ENCODE measurements at places on chromosomes 13 and 19.

DNA sequence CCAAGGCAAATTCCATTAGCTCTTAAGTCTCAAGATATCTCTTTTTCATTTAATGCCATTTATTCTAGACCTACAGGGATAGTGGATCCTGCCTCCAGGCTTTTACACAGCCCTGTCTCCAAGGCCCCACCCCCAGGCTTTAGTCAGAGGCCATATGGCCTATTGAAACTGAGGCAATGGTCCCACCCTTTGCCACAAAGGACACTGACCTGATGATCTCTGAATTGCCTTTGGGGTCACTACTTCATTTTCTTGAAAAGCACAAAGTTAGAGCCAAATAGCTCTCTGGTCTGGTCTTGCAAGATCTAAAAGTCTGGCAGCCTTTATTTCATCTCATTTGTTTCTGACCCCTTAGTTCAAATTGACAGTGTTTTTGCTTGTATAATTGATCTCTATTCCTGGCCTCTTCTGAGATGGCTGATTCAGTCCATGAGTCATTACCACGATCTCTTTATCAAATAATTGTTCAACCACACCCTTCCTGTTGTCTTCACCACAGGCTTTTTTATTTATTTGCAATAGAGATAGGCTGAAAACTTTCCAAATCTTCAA lies 209.8 kb downstream of the FGF14 start:
- no peak for DNase-seq

DNA sequence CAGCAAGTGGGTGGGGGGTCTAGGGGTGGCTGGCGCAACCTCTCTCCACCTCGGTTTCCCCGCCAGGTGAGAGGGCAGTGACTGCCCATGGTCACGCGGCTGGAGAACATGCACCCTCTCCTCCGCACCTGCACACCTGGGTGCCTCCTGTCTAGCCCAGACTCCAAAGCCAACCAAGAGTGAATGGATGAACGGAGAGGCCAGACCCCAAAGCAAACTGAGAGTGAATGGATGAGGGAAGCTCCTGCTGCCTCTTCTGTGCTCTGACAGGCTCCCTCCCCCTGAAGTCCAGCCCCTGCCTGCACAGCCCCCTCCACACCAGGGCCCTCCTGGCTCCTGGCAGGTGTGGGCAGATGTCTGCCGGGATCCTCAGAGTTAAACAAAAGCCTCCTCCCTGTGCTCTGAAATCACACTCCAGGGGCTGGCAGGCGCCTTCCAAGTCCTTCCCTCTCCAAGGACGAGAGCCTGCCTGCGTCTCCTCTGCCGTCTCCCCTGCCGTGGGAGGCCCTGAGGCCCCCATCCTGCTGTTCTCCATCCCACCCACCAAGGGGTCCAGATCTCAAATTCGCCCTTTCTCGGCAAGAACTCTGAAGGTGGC lies 2.2 kb downstream of the SBNO2 start:
- no peak for DNase-seq

- DNase-seq, result no peak
These were observed 1423.7 kb upstream of the PCDH20 start for GRCh38 chr13:62839338-62839737.

DNA sequence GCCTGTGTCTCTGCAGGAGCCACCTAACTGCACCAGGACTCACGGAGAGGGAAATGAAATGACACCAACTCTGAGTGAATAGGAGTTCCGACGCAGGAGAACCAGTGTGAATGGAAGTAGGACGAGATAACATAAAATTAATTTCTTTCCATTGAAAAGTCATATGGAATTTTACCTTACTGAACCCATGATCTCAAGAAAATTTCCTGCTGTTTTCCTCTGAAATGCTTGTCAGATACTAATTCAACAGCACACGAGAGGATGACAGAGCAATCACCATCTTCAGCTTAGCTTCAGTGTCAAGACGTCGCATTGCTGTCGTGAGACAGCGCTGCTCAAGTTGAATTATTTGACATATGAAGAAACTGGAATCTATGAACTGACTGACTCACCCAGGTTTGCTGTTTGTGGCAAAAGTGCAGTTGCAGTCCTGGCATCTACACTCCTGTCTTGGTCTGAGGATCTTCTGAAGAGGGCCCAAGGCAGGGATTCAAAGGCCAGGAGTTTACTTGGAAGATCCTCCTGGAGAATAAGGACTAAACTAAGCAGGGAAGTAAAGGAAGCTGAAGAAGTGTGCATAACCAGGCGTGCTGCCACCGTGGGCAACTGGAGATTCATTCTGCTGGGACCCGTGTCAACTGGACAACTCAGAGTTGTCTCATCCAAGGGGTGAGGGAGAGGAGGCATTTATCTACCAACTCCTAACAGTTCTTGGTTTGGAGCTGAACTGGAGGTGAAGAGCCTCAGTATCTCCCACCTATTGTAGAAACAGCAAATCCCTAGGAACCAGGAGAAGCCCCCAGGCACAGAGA lies 214.4 kb upstream of the IRS2 start:
- DNase-seq, result no peak

GRCh38 chr13:45269204-45269603 lies 68.4 kb upstream of the KCTD4 start:
- no peak for DNase-seq

- DNase-seq, result no peak
These were observed 38.4 kb upstream of the RNF113B start for GRCh38 chr13:98215508-98215907.

GRCh38 chr13:23966691-23967615 lies 69.7 kb upstream of the C1QTNF9B start:
- DNase-seq, result no peak

DNA sequence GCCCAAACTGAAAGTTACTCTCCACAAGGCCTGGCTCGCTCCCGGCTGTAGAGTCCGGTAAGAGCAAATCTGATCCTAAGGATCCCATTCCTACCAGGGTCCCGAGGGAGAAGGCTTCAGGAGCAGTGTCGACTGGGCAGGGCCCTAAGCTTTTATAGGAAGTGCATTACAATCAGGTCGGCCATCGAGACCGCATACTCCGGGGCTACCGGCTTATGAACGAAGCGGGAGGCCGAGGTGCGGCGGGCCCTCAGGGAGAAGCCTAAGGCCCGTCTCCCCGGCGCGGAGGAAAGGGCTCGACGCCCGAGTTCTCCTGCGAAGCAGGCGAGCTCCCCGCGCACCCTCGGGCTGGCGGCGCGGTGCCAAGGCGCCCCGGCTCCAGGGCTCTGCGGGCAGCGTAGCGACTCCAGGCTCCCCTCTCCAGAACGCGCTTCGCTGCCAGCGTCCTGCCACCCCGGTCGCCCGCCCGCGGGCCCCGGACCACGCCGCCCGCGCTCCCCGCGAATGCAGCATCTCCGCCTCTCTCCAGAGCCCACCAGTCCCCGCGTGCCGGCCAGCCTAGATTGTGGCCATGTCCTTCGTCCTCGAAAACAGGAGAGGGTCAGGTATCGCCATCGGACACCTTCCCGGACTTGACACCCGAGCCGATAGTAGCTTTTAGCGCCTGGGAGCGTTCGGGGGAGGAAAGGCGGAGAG lies 1.4 kb downstream of the EFNB2 start:
- no peak for DNase-seq

GRCh38 chr19:30253581-30253996 lies 118.6 kb upstream of the ZNF536 start:
- DNase-seq, result no peak

GRCh38 chr13:32354040-32354439 lies 38.7 kb downstream of the BRCA2 start:
- no peak for DNase-seq

GRCh38 chr13:65347420-65348030 lies 1882.6 kb downstream of the PCDH9 start:
- DNase-seq, result no peak

DNA sequence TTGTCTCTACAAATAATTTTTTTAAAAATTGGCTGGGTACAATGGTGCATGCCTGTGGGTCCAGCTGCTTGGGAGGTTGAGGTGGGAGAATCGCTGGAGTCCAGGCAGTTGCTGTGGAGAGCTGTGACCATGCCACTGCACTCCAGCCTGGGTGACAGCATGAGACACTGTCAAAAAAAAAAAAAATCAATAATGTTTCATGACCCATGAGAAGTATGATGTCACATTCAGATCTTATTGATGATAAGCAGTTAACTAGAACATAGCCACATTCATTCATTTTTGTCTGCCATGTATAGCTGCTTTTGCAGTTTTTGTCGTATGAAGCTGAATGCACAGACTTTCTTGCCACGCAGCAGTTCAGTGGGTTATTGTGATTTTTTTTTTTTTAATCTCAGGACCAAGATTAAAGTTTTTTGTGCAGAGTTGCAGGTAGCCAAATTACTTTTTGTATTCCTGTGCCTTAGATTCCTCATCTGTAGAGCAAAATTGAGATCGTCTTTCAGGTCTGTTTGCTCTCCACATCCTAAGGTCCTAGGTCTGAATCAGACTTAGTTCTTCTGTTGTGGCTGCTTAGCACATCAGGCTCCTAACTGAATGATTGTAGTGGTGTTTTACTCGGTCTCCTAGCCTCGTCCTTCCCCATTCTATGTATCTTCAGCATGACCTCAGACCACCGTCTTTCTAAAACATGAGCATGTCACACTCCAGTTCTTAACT lies 145.2 kb downstream of the GGACT start:
- no peak for DNase-seq

DNA sequence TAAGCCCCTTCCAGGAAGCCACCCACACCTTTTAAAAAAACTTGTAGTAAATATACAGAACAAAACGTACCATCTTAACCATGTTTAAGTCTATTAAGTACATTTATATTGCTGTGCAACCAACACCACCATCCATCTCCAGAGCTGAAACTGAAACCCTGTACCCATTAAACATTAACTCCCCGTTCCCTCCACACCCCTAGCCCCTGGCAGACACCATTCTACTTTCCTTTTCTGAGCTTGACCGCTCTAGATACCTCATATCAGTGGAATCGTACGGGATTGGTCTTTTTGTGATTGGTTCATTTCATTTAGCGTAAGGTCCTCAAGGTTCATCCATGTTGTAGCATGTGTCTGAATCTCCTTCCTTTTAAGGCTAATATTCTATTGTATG lies 13.0 kb upstream of the SPATA13 start:
- no peak for DNase-seq

DNA sequence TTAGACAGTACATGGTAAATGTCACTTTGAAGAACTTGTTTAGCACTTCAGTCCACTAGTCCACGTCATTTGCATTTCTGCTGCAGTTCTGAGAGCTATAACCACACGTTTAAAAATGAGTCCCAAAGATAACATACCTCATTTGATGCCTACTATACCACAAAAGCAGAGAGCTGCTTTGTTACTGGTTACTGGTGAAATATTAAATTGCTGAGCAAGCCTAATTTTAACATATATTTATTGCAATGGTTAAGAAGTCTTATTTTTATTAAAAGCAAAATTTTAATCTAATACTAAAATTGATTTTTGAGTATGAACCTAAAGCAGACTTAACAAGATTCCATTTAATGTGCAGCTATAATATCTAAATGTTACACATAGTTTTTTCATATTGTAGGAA lies 1949.7 kb upstream of the PRR20A start:
- no peak for DNase-seq

DNA sequence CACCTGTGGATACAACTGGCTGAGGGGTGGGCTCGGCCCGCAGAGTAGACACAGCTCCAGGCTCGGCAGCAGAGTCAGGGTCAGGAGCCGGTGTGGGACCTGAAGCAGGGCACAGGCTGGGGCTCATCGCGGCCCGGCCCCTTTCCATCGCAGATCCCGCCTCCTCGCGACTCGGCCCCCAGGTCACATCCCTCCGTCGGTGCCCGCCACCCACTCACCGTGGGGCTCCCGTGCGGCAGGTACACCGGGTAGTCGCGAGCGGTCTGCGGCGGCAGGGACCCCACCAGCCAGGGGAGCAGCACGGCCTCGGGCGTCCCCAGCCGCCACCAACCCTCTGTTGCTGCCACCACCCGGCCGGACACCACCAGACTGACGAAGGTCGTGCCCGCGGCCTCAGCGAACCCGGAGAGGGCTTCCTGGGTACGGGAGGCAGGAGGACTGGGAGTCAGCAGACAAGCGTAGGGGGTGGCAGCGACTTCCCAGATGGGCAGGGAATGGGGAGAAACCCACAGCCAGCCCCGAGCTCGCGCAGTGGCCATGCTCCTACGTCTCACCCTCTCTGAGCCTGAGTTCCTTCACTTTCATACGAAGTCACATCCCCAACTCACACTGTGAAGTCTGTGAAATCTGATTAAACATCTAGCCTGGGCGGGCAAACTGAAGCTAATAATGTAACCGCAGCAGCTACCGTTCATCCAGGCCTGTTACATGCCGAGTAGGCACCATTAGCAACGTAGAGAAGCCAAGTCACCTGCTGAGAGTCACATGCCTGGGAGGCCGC lies 3.7 kb downstream of the FUZ start:
- no peak for DNase-seq

GRCh38 chr19:22603518-22604440 lies 30.3 kb upstream of the ZNF492 start:
- DNase-seq, result no peak

GRCh38 chr13:21218351-21219035 lies 42.0 kb downstream of the MRPL57 start:
- no peak for DNase-seq

- no peak for DNase-seq
These were observed 12.5 kb downstream of the DCAF15 start for GRCh38 chr19:13964776-13965175.

GRCh38 chr19:35168196-35168595 lies 13.7 kb downstream of the FXYD5 start:
- DNase-seq, result no peak

GRCh38 chr13:78299832-78300623 lies 303.3 kb downstream of the POU4F1 start:
- no peak for DNase-seq

- DNase-seq, result no peak
These were observed 17.9 kb downstream of the GPALPP1 start for GRCh38 chr13:45007225-45007624.

DNA sequence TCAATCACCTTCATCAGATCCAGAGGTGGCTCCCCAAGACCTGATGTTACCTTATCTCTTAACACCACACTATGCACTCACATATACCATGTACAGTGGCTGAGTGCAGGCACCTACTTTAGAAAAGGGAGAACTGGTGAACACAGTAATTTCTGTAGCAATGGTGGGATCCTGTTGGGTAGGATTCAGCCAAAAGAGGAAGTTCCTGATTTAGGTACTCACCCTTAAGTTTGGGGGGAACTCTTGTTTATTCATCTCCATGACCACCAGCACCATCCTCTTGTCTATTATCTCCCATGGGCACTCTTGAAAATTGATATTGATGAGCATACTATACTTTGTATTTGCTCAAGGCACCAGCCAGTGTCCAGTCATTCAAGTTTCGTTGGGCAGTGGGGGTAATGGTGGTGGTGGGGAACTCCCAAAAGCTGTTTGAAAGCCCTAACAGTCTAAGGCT lies 324.4 kb downstream of the LMO7 start:
- DNase-seq, result no peak

- DNase-seq, result no peak
These were observed 19.2 kb upstream of the AKT2 start for GRCh38 chr19:40304306-40304705.

- DNase-seq, result no peak
These were observed 10.4 kb downstream of the SMARCA4 start for GRCh38 chr19:10971107-10971726.

- peak; percentile 71 for DNase-seq
These were observed 499 bp downstream of the LSM7 start for GRCh38 chr19:2327773-2328400.

DNA sequence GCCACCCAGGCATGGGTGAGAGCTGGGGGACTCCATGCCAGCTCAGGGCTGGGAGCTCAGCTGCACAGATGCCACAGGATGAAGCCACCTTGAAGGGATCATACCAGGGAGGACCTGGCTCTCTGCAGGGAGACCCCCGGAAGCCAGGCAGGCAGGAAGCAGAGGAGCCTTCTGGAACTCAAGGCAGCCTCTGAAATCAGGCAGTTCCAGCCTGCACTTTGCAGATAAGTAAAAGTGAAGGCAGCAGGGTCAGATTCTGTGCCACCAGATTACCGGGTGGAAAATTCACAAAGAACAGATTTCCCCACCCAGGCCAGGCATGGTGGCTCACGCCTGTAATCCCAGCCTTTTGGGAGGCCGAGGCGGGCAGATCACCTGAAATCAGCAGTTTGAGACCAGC lies 2.5 kb downstream of the TMEM259 start:
- DNase-seq, result no peak

All from NCI-H1048 (cell line).